ENCODE measurements at places on chromosomes 6 and 20. TPM values are rescaled to one million over a fixed set of nuclear protein-coding genes. Genes with fewer than 3 reads are reported as not detected.

Gene ELOVL5
- 112 TPM for total RNA-seq

Gene DYNLT1
- total RNA-seq: 120 TPM

DNA sequence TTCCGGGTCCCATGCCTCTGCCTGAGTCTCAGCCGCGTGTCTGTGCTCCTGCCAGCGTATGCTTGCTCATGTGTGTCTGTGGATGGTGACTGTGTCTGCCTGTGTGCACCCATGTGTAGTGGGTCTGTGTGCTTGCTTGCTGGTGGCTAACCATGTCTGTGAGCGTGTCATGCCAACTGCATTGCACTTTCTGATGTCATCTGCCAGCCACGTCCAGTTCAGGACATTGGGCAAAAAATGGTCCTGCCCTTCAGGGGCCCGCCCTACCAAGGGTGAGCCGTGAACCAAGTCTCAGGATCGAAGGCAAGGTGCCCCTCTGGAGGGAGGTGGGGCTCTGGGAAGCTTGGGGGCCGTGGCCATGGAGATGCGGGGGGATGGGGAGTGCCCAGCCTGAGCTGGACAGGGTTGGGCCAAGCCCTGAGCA is 9.4 kb upstream of the ZBTB46 start:
- no peak overlapping the region for H3K4me3 ChIP-seq
- H3K27ac ChIP-seq: no peak overlapping the region
- peaks cover 4% of the 10 kb centered on the region for H3K4me1 ChIP-seq
- H3K36me3 ChIP-seq: no peaks in the 10 kb centered on the region
- peaks cover 25% of the 10 kb centered on the region for H3K27me3 ChIP-seq

DNA sequence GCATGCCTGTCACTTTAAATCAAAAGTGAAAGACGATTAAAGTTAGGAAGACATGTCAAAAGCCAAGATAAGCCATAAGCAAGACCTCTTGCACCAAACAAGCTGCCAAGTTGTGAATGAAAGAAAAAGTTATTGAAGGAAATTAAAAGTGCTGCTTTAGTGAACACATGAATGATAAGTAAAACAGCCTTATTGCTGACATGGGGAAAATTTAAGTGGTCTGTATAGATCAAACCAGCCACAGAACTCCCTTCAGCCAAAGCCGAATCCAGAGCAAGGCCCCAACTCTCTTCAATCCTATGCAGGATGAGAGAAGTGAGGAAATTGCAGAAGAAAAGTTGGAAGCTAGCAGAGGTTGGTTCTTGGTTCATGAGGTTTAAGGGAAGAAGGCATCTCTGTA is 9.3 kb upstream of the RIPK1 start:
- H3K4me1 ChIP-seq: peaks cover 17% of the 10 kb centered on the region
- no peaks in the 10 kb centered on the region for H3K27me3 ChIP-seq
- H3K4me3 ChIP-seq: no peak overlapping the region

Measured in activated CD4-positive, alpha-beta memory T cell treated with anti-CD3 and anti-CD28 coated beads for 36 hours (primary cell).